ENCODE measurements at places on chromosomes 13 and 19.
A peak's percentile ranks its signal among the peaks of the same experiment; 100 is the strongest.

GRCh38 chr13:29745704-29746103 lies 104.7 kb downstream of the UBL3 start:
- no peak for DNase-seq

GRCh38 chr13:29858667-29859066 lies 8.2 kb upstream of the UBL3 start:
- no peak for DNase-seq

DNA sequence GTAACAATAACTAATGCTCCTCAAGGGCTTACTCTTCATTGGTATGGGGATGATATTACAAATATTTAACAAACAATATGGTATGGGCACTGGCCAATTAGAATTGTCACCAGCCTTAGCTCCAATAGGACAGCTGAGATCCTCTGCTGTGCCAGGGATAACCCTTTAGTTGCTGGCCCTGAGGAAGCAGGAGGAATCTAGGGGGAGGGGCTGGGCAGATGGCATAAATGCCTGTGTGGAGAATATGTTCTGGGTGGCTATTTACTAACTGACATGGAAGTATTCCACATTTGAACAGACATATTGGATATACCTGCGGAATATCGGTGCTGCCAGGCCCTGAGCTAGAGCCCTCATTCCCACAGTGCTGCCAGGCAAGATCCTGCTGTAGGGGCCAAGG lies 16.6 kb upstream of the LRCH1 start:
- DNase-seq: peak; percentile 33

GRCh38 chr13:113897161-113897560 lies 33.3 kb upstream of the GAS6 start:
- DNase-seq: no peak

GRCh38 chr19:48558018-48558684 lies 6.2 kb downstream of the SULT2B1 start:
- no peak for DNase-seq

GRCh38 chr19:16754207-16754806 lies 34.7 kb downstream of the NWD1 start:
- no peak for DNase-seq

DNA sequence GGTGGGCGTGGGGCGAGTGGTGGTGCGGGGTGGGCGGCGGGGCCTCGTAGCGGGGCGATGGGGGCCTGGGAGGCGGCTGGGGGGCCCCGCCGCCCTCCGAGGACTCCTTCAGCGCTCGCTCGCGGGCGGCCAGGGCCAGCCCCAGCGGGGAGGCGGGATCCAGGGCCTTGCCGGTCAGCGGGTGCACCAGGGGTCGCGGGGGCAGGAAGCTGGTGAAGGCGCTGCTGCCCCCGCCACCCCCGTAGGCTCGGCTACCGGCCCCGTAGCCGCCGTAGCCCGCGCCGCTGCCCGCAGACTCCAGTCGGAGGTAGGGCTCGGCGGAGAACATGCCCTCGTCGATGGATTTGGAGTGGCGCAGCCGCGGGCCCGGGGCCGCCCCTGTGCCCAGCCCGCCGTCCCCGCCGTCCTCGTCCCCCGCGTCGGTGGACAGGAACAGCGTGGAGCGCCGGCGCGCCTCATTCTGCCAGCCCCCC lies 18.6 kb downstream of the C19orf81 start:
- DNase-seq: no peak

DNA sequence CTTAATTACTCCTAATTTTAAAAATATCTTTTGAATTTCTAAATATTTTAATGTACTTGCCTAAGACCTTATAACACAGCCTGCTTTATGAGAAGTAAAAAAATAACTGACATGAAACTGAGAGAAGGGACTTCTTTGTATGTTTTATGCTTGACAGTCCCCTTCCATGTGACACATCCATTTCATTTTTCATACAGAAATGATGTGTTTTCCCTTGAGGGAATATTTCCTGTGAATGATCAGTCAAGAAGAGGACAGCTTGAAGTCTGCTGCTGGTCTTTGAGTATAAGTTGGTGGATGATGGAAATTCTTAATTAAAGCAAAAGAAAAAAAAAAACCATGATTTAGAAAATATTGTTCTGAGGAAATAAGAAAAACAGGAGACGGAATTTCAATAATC lies 230.4 kb upstream of the KLHL1 start:
- DNase-seq: no peak

GRCh38 chr19:29389495-29389894 lies 136.3 kb upstream of the VSTM2B start:
- no peak for DNase-seq

- DNase-seq: no peak
These were observed 614.6 kb upstream of the SPRY2 start for GRCh38 chr13:80955501-80955900.

DNA sequence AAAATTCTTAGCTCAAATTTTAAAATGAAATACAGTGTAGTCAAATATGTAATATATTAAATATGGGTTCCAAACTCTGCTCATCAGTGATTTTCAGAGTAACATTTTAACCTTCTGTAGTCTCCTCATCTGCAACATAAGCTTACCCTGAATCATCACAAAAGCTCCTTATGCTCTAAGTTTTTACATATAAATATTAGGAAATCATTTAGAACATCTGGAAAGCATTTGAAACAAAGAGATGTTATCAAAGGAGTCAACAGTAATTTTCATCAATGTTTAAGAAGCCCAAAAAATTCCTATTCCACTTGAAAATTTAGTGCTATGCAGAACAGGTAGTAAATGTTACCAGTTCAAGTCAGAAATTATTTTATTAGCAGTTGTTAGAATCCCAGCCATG lies 224.7 kb downstream of the DCT start:
- no peak for DNase-seq

GRCh38 chr13:114315074-114315785 lies 927 bp downstream of the CHAMP1 start:
- no peak for DNase-seq

DNA sequence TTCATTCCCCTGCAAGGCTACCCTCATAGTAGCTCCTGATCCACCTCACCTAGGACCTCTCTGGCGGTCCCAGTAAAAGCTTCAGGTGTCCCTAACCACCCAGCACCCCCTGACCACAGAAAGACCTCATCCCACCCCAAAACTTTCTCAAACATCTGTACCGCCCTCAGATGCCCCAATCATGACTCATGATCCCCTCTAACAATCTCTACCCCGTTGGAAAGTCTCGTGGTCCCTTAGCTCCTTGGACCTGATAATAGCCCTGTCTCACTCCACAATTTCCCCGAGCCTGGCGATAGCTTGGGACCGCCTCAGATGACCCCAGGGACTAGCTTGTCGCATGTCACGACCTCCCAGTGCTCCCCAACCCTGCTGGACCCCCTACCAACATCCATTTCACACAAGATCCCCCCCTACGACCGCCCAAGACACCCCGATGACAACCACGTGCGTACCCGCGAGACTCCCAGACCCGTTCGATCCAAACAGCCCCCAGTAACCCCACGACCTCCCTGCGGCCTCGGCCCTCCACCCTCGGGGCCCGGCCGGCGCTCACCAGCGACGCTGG lies 450 bp downstream of the NDUFA11 start:
- DNase-seq: no peak

- no peak for DNase-seq
These were observed 80.1 kb downstream of the ESD start for GRCh38 chr13:46716821-46717220.

DNA sequence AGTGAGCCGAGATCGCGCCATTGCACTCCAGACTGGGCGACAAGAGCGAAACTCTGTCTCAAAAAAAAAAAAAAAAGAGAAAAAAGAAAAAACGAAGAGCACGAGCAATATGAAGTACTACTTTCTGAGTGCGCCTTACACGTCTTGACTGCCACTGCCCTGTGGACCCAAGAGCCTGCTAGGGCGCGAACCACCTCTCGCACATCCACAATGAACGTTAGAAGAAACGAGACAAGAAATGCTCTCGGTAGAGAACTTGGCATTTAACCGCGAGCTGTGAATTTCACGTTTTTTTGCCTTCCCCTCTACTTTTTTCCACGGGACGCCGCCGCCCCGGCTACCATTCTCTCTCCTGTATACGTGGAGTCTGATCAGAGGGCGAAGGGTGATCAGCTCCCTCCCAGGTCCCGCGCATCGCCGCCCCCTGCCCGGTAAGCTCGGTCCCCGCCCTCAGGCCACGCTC lies 454 bp downstream of the TIMM44 start:
- no peak for DNase-seq

DNA sequence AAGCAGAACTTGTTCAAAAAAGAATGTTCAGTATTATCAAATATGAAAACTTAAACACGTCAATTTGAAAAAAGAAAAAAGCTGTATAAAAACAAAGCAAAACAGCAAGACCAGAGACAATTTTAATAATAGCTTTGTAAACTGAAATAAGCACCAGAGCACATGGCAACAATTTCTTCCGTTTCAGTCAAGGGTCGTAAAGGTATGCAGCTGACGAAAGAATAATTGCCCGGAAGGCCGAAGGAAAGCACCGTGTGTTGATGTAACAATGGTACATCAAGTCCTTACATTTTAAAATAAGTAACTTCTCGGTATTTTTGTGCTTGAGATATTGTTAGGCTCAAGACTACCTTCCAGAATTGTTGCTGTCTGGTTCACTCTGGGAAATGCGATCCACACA lies 1.7 kb downstream of the PROSER1 start:
- no peak for DNase-seq

GRCh38 chr19:8335343-8336071 lies 7.6 kb downstream of the KANK3 start:
- DNase-seq: no peak

- DNase-seq: no peak
These were observed 11.3 kb downstream of the PLEKHJ1 start for GRCh38 chr19:2224754-2225349.

- DNase-seq: no peak
These were observed 1.0 kb downstream of the GPC5 start for GRCh38 chr13:91399189-91400062.
